Suprapubic skin (tissue), 4 donors: ENCODE measurements at places on chromosomes 3 and 15. TPM values are rescaled to one million over a fixed set of nuclear protein-coding genes. Genes with fewer than 3 reads are reported as not detected.

The LRRN1 gene
- total RNA-seq, result 1.1 TPM

The FBN1 gene
- total RNA-seq, result 21.3 TPM

The LCTL gene
- not detected for total RNA-seq

DNA sequence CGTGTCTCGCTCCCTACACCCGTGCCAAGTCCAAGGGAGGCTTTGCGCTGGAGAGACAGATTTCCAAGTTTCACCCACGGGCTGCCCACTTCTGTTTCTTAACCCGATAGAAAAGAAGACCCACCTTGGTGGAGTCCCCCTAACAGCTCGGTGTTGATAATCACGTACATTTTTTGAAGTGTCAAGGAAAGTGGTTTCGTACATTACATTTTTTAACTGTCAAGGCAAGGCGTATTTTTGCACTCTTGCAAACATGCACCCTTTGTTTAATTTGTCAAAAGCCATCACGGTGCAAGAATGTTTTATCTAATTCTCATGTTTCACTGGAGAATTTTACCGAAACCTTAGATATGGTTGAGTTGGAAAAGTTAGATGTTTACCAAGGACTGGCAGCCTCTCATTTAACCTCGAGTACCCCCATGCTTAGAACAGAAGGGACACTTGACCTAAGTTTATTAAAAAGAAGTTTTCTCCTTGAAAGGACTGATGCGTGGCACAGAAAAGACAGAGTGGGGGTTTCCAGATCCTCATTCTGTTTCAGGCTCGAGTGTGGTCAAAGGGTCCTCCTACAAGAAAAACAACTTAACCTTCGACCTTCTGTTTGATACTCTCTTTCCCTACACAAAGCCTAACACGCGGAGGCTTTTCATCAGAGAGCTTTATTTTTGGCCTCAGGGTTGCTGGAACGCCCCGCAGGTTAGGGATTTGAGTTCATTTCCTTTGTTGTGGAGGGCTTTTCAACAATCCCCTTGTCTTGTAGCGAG, 882 bp downstream of the GXYLT2 start:
- peaks cover 43% of the 10 kb centered on the region for H3K4me1 ChIP-seq
- H3K27ac ChIP-seq, result peak overlapping the region; percentile 56
- DNase-seq, result no peak
- peak overlapping the region; percentile 59 for H3K4me3 ChIP-seq
- H3K27me3 ChIP-seq, result peaks cover 3% of the 10 kb centered on the region

DNA sequence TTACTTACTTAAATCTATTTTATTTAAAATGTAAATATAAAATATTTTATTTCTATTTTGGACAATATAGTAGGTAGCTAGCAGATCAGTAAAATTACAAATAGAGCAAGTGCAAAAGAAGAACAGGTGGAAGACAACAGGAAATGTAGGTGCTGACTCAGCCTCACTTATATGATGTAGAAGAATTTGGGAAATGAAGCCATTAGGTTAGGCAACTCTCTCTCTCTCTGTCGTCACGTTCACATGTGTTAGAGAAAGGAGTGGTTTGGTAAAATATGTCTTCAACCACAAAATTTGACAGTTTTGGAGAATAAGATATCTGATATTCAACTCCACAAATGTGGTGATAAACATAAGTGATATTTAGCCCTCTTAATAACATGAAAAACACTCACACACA, 532.5 kb upstream of the KCNMB2 start:
- H3K4me1 ChIP-seq, result no peaks in the 10 kb centered on the region
- no peak for DNase-seq
- no peak overlapping the region for H3K27ac ChIP-seq
- no peaks in the 10 kb centered on the region for H3K27me3 ChIP-seq
- H3K4me3 ChIP-seq, result no peak overlapping the region

- H3K4me3 ChIP-seq, result no peak overlapping the region
- no peak for DNase-seq
- H3K27ac ChIP-seq, result peak overlapping the region; percentile 48
Measured at GRCh38 chr3:196611761-196612483, 27.6 kb upstream of the NRROS start.

DNA sequence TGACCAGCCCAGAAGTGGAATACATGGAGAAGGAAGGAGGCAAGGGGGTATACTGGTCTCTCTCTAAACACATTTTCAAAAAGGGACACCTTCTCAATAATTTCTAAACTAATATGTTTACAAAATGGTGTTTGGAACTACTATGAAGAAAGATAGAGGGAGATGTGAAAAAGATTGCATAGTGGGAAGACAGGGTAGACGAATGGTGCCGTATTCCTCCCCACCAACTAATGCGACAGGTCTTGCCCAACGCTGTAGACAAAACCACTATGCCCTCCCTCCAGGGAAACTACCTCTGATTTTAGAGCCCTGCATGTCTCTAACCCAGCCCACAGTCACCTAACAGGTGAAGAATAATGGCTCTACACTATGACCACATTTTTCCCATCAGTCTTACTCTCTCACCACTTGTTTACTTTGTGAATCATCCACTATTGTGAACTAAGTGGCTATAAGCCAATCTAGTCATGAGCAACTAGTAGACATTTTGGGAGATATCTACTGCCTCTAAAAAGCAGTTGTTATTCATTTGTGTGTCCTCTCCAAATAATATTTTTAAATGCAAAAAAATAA, 108.2 kb upstream of the UBE2E2 start:
- H3K4me1 ChIP-seq, result no peaks in the 10 kb centered on the region
- H3K4me3 ChIP-seq, result no peak overlapping the region
- H3K27ac ChIP-seq, result no peak overlapping the region
- H3K36me3 ChIP-seq, result no peaks in the 10 kb centered on the region

DNA sequence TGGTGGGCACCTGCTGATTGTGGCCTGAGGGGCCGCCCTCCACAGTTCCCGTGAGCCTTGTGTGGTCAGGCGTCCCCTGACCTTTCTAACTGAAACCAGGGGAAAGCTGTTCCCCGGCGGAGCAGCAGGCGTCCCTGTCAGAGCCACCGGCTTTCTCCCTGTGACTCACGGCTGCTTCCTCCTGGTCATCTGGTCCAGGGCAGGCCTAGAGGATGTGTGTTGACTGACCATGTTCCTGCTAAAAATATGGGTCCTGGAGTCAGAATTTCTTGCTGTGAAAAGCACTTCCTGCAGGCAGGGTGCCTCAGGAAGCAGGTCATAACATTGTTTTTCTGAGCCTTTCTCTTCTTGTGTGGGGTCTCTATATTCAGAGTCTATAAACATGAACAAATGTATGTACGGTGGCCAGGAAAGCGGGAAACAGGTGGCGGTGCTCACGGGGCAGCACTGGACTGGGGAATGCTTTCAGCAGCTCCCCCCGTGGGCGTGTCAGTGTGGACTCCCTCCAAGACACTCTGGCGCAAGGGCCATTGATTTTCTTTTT, 38.4 kb upstream of the CGNL1 start:
- H3K4me1 ChIP-seq, result no peaks in the 10 kb centered on the region
- H3K27me3 ChIP-seq, result no peaks in the 10 kb centered on the region
- no peak overlapping the region for H3K4me3 ChIP-seq
- no peak for DNase-seq
